Smooth muscle cell of the coronary artery (primary cell): ENCODE measurements at places on chromosomes 11 and 22. TPM values are rescaled to one million over a fixed set of nuclear protein-coding genes. Genes with fewer than 3 reads are reported as not detected.

Gene XBP1
- 71.6 and 225 TPM in 2 replicates for total RNA-seq

Gene GP1BB
- total RNA-seq, result 5.3 TPM in 1 of 2 replicates, not detected in the other

Gene AGBL2
- total RNA-seq, result 0.15 and 0.70 TPM in 2 replicates

Gene OTOG
- not detected in 2 replicates for total RNA-seq

Gene KRTAP5-10
- not detected in 2 replicates for total RNA-seq

Gene CDC42EP2
- 8.5 and 17.2 TPM in 2 replicates for total RNA-seq

Gene RAG2
- total RNA-seq, result not detected in 2 replicates

Gene UBE2L6
- 37.1 and 111 TPM in 2 replicates for total RNA-seq

Gene TEAD1
- 24.8 and 56.9 TPM in 2 replicates for total RNA-seq

Gene RASD2
- total RNA-seq, result not detected in 2 replicates

Gene CYP2R1
- 4.9 and 5.7 TPM in 2 replicates for total RNA-seq

Gene PKNOX2
- 1.4 and 3.5 TPM in 2 replicates for total RNA-seq

Gene TRIM29
- total RNA-seq, result not detected in 2 replicates

Gene MICAL2
- total RNA-seq, result 74.5 and 898 TPM in 2 replicates

Gene MMP27
- 1.3 TPM in 1 of 2 replicates, not detected in the other for total RNA-seq
